NCI-H1436 (cell line): ENCODE measurements at places on chromosomes 5 and 9.

GRCh38 chr9:118643118-118643517 is 726.1 kb downstream of the BRINP1 start:
- DNase-seq: no peak

- DNase-seq: no peak
Observed at GRCh38 chr9:88077071-88077617, 61.1 kb downstream of the SPATA31C2 start.

DNA sequence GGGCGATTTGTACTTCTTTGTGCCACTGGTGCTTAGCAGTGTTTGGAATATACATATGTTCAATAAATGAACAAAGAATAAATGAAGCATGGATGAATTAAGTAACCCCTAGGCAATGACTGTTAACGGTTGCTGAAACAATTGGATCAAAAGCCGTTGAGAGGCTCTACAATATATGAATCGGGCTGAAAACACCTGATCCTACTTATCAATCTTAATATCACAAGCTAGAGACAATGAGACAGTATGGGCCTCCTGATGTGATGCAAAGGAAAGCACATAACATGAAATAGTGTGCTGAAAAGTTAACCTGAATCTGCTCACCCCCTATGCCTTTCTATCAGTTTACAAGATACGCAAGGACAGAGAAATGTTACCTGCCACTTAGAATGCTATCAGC is 410.3 kb upstream of the RGMB start:
- no peak for DNase-seq

DNA sequence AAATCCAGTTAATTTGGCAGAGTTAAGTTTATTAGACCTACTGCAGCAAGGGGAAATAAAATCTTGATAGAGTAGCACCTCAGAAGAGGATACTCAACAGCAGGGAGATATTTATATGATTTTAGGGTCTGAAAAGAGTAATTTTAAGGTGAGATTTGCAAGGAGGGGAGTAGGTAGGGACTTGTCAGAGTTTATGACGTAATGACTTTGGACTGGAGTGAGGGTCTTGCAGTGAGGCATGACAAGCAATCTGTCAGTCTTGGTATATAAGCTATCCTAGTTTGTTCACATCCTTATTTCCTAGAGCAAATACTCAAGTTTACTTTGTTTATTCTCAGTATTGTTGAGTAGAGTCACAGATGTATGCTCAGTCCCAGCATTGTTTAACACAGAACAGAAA is 722.6 kb downstream of the TLE4 start:
- no peak for DNase-seq

- DNase-seq: no peak
Observed at GRCh38 chr5:73987915-73988314, 361.9 kb downstream of the ARHGEF28 start.

- no peak for DNase-seq
Observed at GRCh38 chr9:96612966-96613589, 6.6 kb downstream of the CDC14B start.

- no peak for DNase-seq
Observed at GRCh38 chr5:16781828-16782626, 154.1 kb downstream of the MYO10 start.

DNA sequence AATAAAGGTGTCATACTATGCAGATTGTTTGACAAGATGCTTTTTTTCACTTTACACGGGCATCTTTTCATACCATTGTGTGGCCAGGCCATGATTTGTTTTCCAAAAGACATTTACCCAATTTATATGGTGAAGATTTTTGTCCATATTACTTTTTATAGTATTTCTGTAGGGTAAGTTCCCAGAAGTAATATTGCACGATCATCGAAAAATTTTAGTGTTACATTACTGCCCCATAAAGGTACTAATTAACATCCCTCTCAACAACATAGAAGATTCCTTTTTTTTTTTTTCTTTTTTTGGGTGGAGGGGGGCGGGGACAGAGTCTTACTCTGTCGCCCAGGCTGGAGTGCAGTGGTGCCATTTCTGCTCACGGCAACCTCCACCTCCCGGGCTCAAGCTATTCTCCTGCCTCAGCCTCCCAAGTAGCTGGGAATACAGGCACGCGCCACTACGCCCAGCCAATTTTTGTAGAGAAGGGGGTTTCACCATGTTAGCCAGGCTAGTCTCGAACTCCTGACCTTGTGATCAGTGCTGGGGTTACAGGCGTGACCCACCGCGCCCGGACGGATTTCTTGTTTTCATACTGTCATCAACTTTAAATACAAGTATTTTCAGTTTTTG is 1.2 kb upstream of the ROPN1L start:
- no peak for DNase-seq

DNA sequence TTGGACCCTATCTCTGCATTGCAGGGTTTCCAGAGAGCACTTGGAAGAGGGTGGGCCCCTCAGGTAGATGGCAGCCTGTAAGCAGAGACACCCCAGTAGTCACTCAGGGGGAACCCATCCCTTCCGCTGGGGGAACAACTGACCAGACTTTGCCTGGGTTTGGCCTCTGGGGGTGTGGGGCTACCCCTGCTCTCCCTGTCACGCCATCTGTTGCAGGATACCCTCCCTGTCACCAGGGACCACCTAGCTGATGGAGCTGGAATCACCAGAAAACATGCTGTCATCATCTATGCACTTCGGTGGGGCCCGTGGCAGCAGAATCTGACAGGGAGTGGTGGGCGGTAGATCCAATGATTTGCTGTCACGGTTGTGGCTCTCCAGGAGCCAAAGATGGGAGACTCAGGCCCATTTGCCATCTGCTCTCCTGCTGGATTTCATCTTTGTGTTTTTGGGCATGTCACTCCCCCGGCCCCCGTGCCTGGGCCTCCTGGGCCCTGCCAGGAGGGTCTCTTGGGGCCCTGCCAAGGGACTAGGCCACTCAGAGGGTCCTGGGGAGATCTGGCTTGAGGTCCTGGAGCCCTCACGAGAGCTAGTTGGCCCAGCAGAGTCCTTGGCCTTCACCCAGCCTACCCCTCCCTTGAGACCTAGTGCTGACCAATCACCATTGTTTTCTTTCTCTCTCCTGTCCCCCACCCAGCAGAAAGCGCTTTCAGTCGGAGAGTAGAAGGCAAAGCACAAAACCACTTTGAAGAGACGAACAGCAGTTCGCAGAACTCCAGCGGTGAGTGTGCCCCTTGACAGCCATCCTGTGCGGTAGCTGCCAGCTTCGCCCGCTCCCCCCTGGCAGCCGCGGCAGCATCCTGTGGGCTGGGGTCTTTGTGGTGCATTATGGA is 45.9 kb downstream of the AMBP start:
- no peak for DNase-seq

- DNase-seq: no peak
Observed at GRCh38 chr5:35228310-35228709, 2.0 kb downstream of the PRLR start.
